Stimulated activated CD8-positive, alpha-beta memory T cell treated with anti-CD3 and anti-CD28 coated beads, Interleukin-15, amount 100 ng/mL, for 4 hours (primary cell): ENCODE measurements at places on chromosomes 1 and 21.

DNA sequence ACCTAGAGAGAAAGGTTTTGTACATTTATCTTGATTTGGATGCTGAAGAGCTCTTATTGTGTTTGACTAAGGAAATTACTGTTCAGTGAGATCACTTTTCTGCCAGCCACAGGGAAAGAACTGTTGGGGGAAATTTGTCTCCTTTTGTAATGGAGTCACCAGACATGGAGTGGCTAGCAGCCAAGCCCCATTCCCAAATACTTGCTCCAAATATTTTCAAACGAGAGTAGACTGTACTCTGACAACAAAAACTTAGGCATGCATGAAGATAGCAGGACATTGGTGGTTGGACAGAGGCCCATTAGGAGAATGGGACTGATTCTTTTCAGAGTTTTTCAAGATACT is 21.1 kb downstream of the IPO9 start:
- DNase-seq, result no peak

DNA sequence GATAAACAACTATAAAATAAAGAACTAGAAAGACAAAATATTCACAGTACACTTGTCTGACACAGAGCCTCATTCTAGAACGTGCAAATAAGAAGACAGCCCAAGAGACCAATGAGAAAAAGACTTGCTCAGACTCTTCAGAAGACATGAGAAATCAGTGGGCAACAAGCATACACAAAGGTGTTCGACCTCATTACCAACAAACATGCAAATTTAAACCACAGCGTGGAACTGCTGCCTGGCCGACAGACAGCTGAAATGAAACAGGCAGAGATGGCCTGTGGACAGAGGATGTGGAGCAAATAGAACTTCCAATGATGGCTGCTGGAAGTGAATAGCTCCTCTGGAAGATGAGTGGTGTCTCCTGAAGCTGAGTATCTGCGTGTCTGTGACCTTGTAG is 22.4 kb upstream of the COL6A1 start:
- no peak for DNase-seq

GRCh38 chr1:45802343-45803298 is 791 bp upstream of the MAST2 start:
- no peak for DNase-seq

GRCh38 chr1:151990856-151991198 is 2.8 kb downstream of the S100A10 start:
- no peak for DNase-seq

DNA sequence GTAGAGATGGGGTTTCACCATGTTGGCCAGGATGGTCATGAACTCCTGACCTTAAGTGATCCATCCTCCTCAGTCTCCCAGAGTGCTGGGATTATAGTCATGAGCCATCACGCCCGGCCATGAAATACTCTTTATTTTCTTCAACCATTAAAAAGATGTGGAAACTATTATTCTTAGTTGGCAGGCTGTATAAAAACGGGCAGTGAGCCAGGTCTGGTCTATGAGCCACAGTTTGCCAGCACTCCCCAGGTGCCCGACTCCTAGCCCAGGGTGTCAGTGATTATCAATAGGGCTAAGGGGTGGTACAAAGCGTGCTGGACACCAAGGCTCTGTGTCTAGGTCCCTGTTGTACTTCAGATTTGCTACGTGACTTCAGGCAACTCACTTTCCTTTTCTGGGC is 3.7 kb upstream of the TMEM61 start:
- no peak for DNase-seq

GRCh38 chr1:75672528-75673393 is 51.7 kb upstream of the ACADM start:
- DNase-seq, result no peak

- DNase-seq, result no peak
Observed at GRCh38 chr1:82837766-82838465, 1037.2 kb downstream of the ADGRL2 start.

- no peak for DNase-seq
Observed at GRCh38 chr1:236907205-236907604, 97.0 kb downstream of the MT1HL1 start.

DNA sequence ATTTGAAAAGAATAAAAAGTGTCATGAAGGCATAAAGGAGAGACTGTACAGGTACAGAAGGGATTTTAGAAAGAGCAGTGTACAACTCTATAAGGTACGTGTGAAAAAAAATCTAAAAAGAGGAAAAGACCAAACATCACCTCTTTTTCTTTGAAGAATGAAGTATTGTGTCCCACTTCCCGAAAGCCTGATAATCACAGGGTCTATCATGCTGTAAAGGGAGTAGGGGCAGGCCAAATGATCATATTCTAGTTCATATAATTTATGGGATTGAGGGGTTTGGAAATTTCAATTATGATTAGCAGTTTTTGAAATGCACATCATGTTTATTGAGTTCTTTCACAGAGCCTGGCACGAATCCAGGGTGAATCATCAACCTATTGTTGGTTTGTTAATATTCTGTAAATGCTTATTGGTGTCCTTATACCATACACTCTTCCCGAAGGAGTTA is 910 bp upstream of the RERE start:
- no peak for DNase-seq

GRCh38 chr1:8560611-8561544 is 243.0 kb downstream of the SLC45A1 start:
- DNase-seq, result no peak

DNA sequence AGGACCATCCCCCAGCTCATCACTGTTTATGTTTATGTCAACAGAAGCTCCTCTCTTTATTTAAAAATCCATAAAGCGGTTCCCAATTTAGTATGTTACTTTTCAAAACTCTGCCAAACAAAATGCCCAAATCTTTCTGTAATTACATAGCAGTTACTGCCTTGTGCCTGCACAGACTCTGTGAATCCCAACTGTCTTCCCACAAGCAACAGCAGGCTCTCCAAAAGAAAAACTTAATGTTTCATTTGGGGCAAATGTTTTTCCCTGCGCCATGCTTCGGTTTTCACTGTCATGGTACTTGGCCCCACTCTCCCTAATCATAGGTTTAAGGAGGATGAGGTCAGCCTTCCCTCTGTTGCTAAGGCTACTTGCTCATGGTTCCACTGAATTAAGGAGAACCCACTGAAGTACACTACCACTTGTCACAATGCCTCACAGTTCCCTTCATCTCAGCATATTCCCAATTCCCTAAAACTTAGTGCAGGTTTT is 4.6 kb downstream of the COLGALT2 start:
- no peak for DNase-seq
